ENCODE measurements at places on chromosomes 4 and X.

GRCh38 chr4:143399113-143399949, 62.7 kb downstream of the GAB1 start:
- no peak for DNase-seq

GRCh38 chrX:72030431-72030830, 101.3 kb downstream of the RTL5 start:
- DNase-seq: no peak

DNA sequence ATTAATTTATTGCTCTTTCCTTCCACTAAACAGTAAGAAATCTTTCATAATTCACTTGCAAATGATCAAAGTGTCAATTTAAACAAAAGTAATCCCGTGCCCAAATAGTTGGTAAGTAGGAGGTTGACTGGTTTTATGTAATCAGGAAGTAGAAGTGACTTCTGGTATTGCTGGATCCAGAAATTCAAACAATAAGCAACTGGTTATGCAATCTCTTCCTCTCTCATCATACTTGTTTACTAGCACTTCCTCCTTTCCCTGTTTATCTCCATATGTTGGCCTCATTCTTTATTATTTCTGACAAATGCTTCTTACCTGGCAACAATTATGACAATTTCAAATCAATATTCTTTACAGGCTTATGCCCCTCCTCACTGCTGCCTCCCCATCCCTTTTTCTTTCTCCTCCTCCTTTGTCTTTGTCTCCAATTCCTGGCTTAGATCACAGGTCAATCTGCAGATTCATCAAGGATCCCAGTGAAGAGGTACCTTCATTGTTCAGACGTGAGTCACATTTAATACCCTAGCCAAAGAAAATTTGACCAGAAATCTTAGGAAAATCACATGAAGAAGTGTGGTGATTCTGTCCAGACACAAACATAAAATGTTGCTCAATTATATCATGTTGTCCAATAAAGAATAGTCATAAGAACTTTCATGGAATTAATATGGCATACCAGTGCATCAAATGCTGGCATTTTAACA, 323.2 kb upstream of the PCDH7 start:
- no peak for DNase-seq

DNA sequence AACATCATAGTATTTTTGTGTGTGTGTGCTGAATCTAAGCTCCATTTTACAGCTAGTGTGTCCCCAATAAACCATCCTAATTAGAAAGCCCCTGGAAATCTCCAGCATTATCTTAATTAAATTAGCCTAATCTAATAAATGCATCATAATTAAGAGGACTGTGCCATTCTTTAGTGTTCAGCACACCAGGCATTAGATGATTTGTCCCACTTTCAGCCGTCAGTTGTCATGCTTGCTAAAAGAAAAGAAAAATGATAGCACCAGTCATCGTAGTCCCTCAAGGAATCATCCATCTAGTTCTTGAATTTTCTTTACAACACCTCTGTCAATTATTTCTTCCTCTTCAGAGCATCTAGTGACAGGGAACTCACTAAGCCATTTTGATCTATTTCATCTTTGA, 155.9 kb downstream of the PALLD start:
- no peak for DNase-seq

GRCh38 chr4:52317361-52317879, 266.3 kb downstream of the SPATA18 start:
- DNase-seq: no peak

- no peak for DNase-seq
Observed at GRCh38 chr4:40241941-40242340, 45.1 kb downstream of the RHOH start.
